COR-L47 (cell line): ENCODE measurements at places on chromosomes 2 and 18.

DNA sequence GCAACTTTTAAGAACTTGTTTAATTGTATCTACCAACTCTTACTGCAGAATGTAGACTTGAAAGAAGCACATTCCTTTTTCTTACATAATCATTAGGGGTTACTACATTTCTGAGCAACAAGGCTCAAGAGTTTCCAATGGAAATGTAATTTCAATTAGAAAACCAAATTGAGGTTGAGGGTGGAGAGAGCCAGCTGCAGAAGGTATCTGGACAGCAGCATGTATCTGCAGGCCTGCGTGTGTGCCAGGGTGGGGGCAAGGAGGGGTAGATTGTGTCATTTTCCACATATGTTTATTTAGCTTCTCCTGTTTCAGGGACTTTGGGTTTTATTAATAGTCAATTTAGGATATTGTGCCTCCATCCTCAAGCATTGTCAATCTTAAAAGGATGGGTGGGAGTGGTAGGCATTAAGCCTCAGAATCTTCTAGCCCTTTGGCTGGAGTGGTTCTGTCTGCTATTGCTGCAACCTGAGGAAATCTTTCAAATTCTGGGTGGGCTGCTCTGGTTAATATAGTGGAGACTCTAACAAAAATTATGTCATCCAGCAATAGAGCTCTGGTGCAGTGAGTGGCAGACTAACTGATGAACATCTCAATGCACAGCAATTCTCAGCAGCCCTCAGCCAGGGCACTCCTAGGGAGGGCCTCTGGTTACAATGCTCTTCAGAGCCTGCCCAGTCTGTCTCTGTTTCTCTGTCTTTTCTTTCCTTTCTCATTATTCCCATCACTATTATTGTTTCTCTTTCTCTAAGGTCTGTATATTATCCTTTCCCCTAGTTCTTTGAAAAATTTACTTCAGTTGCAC lies 151.4 kb downstream of the RPIA start:
- DNase-seq, result no peak

GRCh38 chr2:56107502-56108220 lies 76.1 kb upstream of the CCDC85A start:
- DNase-seq, result no peak

- DNase-seq, result no peak
These were observed 5.3 kb upstream of the NEU4 start for GRCh38 chr2:241803387-241804325.

- no peak for DNase-seq
These were observed 133.1 kb downstream of the ARL4C start for GRCh38 chr2:234363647-234364294.

GRCh38 chr2:146990311-146991054 lies 854.3 kb upstream of the ACVR2A start:
- no peak for DNase-seq

DNA sequence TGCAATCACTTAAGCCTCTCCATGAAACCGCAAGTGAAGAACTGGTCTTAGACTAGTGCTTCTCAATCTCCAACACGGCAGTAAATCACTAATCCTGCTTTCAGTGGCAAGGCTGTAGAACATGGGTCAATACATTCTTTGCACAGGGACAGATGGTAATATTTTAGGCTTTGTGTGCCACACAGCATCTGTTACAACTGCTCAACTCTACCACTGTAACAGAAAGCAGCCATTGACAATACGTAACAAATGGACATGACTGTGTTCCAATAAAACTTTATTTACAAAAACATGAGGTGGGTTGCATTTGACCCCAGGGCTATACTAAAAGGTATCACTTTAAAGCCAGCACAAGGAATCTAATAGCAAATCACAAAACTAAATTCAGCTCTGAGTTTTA lies 51.1 kb downstream of the RNF152 start:
- DNase-seq, result no peak

DNA sequence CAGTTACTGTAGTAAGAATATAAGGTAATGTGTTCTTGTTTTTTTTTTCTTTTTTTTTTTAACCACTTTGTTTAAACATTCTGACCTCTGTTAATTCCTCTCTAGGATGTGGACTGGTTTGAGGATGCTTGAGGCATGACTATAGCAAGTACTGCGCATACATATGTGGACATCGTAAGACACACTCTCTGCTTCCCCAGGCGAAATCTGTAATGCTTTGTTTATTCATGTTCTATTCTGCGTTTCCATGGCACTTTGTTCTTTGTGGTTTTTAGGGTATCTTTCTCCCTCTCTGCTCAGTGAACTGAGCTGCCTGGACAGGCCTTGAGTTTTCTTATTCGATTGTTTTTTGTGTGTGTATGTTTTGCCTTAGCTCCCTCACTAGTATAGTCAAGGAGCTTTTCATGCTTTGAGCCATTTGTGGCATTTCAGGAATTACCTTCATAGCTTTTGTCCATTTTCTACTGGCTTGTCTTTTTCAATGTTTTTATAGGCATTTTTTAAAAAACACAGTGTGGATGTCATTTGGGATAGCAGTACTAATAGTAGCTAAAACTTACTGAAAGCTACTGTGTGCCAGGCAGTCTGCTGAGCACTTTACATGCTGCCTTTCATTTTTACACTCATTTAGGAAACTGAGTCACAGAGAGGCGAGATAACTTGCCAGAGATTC lies 1.9 kb upstream of the SH3BP4 start:
- DNase-seq, result no peak

DNA sequence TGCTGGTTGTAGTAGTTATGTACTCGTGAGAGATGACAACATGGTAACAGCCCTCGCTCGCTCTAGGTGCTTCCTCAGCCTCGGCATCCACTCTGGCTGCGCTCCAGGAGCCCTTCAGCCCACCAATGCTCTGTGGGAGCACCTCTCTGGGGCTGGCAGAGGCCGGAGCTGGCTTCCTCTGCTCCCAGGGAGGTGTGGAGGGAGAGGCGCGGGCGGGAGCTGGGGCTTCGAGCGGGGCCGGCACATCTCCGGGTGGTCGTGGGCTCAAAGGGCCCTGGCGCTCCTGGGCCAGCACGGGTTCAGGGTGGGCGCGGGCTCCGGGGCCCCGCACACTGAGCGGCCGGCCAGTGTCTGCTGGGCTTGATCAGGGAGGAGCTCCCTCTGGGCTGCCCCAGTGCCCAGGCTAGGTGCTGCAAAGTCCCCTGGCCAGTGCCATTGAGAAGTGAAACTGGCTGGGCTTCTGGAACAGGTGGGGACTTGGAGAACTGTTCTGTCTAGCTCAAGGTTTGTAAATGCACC lies 1012.1 kb downstream of the CNTNAP5 start:
- DNase-seq, result no peak

- no peak for DNase-seq
These were observed 23.2 kb upstream of the TACR1 start for GRCh38 chr2:75222527-75222926.

DNA sequence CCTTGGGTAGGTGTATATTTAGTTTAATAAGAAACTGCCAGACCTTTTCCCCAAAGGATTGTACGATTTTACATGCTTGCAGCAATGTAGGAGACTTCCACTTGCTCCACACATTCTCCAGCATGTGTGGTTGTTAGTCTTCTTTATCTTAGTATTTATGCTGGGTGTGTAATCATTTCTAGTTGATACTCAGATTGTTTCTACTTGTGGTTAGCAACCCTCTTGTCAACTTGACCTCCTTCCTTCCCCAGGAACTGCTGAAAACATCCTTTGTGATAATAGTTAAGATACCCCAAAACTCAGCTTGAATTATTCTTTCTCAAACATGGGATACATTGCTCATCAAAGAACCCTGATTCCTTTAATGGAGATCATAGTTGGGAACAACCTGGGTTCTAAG lies 37.2 kb upstream of the CYBRD1 start:
- no peak for DNase-seq

DNA sequence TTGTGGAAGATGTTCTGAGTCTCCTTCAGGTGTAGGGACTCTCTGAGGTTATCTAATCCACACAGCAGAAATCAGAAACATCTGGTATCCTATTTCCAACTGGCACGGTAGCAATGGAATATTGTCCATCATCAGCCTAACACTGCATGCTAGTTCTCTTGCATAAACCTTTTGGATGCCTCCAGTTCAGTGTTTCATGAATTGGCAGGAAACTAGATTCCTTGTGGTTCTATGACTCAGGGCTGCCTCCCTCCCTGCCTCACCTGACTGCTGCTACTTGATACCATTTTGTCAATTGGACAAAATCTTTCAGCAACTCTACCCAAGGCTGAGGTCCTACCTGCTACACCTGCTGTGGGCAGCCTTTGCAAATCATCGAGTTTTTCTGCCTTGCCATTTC lies 130.9 kb downstream of the TPGS2 start:
- no peak for DNase-seq

DNA sequence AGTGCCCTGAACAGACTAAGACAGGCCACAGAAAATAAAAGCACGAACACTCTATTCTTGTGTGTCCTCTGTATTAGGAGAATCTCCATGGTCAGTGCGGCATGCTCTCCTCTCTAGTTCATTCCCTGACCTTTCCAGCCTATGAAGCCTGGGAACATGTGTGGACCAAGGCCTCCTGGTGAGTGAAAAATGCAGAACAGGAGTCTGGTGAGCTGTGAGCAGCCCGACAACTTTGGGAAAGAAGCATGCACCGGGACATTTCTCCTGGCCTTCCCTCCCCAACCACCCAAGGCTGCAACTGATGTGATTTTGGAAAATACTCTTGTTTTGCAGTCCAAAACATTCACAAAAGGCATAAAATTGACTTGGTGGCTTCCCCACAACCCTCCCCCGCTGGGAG lies 878.3 kb upstream of the ID2 start:
- no peak for DNase-seq

- no peak for DNase-seq
These were observed 572.7 kb downstream of the PIK3C3 start for GRCh38 chr18:42527766-42528165.

- no peak for DNase-seq
These were observed 438.5 kb upstream of the TCF4 start for GRCh38 chr18:56026509-56026908.

- no peak for DNase-seq
These were observed 103.7 kb downstream of the CTAGE1 start for GRCh38 chr18:22314001-22314400.

DNA sequence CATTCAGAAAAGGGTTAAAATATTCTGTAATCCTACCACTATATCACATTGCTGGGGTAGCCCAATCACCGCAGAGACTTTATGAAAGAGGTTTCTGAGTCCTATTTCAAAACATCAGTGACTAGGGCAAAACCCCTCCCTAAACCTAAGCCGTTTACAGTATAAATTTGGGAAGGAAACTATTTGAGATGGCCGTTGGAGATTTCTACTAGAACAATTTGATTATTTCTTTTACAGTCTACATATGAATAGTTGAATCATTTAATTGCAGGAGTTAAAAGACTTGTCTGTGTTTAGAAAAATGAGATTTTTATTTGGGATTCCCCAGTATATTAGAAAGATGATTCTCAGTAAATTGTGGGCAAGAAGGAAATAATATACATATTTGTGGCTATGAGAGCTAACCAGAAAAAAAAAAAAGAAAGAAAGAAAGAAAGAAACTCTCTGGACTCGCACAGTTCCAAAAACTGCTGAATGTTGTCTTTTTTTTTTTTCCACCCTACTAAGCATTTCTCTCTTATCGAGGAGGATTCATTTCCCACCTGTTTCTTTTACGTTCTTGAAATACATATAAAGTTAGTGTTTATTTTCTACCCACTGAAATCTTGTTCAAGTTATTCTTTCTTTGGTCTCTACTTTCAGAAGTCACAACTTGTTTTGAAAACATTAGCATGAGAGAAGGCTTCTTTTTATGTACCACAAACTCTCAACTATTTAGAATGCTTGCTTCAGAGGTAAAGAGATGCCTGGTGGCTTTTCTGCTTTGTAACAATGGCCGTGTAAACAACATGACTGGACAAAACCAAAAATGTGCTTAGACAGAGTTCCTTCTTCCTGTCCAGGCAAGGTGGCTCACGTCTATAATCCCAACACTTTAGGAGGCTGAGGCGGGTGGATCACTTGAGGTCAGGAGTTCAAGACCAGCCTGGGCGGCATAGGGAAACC lies 65.9 kb downstream of the BCL2 start:
- no peak for DNase-seq

DNA sequence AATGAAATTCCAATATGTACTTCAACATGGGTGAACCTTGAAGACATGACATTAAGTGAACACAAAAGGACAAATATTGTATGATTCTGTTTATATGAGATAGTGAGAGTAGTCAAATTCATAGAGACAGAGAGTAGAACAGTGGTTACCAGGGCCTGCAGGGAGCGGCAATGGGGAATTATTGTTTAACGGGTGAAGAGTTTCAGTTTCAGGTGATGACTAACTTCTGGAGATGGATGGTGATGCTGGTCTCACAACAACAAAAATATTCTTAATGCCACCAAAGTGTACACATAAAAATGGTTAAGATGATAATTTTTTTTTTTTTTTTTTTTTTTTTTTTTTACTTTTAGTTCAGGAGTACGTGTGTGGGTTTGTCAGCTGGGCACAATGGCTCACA lies 109.4 kb upstream of the TMEM200C start:
- no peak for DNase-seq

DNA sequence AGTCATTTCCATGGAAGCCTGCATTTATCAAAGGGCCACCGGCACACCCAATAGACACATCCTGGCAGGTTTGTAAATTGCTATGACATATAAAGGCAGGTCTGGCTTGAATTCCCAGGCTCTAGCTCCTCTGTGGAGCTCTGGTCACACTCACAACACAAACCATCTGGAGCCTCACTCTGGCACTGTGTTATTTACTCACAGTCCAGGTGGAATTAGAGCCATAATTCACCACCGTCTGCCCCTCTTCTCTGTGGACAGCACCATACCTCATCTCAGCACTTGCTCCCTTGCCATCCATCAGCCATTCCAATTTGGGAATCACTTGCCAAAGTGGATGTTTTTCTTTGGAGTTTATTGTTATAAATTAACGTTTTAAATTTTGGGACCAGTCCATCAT lies 84.3 kb upstream of the OSR1 start:
- no peak for DNase-seq

GRCh38 chr2:165901620-165902298 lies 51.8 kb downstream of the TTC21B start:
- DNase-seq, result no peak

DNA sequence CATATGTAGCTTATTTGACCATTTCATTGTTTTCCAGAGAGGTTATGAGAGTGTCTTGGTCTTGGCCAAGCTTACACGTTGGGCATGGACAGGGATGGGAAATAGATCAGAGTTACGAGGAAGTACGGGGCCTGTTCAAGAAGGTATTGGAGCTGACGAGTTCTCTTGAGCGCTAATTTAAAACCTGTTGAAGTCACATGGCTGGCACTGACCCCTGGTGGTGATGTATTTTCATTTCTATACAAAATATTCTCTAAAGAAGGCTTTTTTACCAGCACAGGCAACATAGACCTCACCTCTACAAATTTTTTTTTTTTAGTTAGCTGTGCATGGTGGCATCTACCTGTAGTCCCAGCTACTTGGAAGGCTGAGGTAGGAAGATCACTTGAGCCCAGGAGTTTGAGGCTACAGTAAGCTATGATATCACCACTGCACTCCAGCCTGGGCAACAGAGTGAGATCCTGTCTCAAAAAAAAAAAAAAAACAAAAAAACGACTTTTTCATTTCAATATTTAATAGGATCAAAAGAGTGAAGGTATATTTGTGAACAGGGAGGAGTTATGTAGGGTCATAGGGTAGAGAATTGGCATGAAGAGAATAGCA lies 19.6 kb downstream of the UGP2 start:
- DNase-seq, result peak; percentile 63

GRCh38 chr2:69213201-69213600 lies 173.8 kb downstream of the GFPT1 start:
- no peak for DNase-seq
